ENCODE measurements at places on chromosomes 5 and 9.

- no peak overlapping the region for H3K27ac ChIP-seq
- no peaks in the 10 kb centered on the region for H3K27me3 ChIP-seq
- H3K36me3 ChIP-seq, result no peaks in the 10 kb centered on the region
- no peaks in the 10 kb centered on the region for H3K4me1 ChIP-seq
- no peak overlapping the region for H3K4me3 ChIP-seq
These were observed 10.7 kb downstream of the DIRAS2 start for GRCh38 chr9:90631964-90632363.

DNA sequence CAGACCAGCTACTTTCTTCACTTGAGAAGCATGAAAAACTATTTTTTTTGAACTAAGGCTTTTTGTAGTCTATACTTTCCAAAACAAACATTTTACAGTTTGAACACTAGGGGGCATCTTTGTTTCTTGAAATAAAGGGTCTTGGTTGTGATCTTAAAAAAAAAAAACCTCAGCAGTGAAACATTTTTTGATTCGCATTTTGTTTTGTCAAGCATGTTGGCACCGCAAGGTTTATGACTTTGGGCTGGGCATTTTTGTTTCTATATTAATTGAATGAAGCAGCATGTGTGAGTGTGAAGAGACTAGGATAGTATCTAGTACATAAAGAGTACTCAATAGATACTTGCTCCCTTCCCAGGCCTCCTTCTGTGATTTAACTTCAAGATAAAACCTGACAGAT lies 31.6 kb upstream of the ACOT12 start:
- H3K36me3 ChIP-seq, result peaks cover 3% of the 10 kb centered on the region
- no peak overlapping the region for H3K27ac ChIP-seq
- no peak for DNase-seq
- H3K27me3 ChIP-seq, result no peaks in the 10 kb centered on the region

DNA sequence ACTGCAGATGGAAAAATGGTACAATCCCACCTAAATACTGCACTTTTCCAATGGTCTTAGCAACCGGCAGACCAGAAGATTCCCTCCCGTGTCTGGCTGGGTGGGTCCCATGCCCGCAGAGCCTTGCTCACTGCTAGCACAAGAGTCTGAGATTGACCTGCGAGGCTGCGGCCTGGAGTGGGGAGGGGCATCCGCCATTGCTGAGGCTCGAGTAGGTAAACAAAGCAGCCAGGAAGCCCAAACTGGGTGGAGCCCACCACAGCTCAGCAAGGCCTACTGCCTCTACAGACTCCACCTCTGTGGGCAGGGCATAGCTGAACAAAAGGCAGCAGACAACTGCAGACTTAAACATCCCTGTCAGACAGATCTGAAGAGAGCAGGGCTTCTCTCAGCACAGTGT lies 221.6 kb upstream of the CTNND2 start:
- H3K4me1 ChIP-seq, result no peaks in the 10 kb centered on the region
- no peaks in the 10 kb centered on the region for H3K36me3 ChIP-seq
- no peaks in the 10 kb centered on the region for H3K27me3 ChIP-seq
- no peak overlapping the region for H3K4me3 ChIP-seq
- DNase-seq, result no peak

GRCh38 chr5:153236319-153236718 lies 254.2 kb upstream of the GRIA1 start:
- no peaks in the 10 kb centered on the region for H3K4me1 ChIP-seq
- no peak for DNase-seq
- H3K4me3 ChIP-seq, result no peak overlapping the region
- H3K27ac ChIP-seq, result no peak overlapping the region
- no peaks in the 10 kb centered on the region for H3K27me3 ChIP-seq
- H3K36me3 ChIP-seq, result no peaks in the 10 kb centered on the region

- no peaks in the 10 kb centered on the region for H3K27me3 ChIP-seq
- no peak overlapping the region for H3K4me3 ChIP-seq
- H3K27ac ChIP-seq, result no peak overlapping the region
These were observed 159.9 kb upstream of the RAI14 start for GRCh38 chr5:34496260-34496691.

GRCh38 chr9:96720435-96720834 lies 57.5 kb downstream of the ZNF510 start:
- no peak overlapping the region for H3K27ac ChIP-seq
- DNase-seq, result no peak
- H3K36me3 ChIP-seq, result no peaks in the 10 kb centered on the region
- H3K27me3 ChIP-seq, result peaks cover 26% of the 10 kb centered on the region
- no peaks in the 10 kb centered on the region for H3K4me1 ChIP-seq
- no peak overlapping the region for H3K4me3 ChIP-seq

DNA sequence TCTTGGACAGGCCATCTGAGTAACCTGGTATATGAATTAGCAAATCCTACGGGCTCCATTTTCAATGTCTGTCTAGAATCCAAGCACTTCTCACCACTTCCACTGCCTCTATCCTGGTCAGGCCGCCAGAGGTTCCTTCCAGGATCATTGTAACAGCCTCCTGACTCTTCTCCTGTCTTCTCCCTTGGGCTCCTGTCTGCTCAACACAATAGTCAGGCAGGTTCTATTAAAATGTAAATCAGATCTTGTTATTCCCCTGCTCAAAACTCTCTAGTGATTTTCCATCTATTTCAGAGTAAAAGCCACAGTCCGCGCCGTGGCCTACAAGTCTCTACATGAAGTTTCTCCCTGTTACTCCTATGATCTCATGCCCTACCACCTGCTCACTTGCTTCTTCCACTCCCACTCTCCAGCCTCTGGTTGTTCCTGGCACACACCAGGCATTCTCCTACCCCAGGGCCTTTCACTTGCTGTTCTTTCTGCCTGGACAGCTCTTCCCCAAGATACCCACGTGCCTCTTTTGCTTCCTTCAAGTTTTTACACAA lies 21.7 kb downstream of the ZNF366 start:
- H3K27me3 ChIP-seq, result peaks cover 10% of the 10 kb centered on the region
- no peaks in the 10 kb centered on the region for H3K4me1 ChIP-seq
- H3K36me3 ChIP-seq, result no peaks in the 10 kb centered on the region
- no peak overlapping the region for H3K4me3 ChIP-seq
- no peak overlapping the region for H3K27ac ChIP-seq

DNA sequence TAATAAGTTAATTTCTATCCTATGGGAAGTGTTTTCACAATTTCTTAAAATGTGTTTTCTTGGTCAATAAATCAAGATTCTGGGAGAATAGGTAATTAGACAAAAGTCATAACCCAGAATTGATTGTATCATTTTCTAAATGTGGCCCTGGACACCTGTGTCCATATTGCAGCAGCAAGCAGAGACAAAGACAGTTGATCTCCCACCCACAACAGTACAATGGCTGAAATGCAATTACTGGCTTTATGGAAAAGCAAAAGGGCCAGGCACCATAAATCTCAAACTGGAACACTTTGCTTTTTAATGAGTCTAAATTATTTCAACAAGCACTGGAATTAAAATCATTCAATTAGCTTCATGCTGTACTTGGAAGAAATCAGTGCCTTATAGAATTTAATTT lies 157.2 kb downstream of the ESM1 start:
- H3K27me3 ChIP-seq, result peaks cover 55% of the 10 kb centered on the region
- no peak overlapping the region for H3K4me3 ChIP-seq
- DNase-seq, result no peak
- H3K36me3 ChIP-seq, result no peaks in the 10 kb centered on the region
- peaks cover 2% of the 10 kb centered on the region for H3K4me1 ChIP-seq

- peak overlapping the region; percentile 63 for H3K27ac ChIP-seq
- peak overlapping the region; percentile 61 for H3K4me3 ChIP-seq
- H3K27me3 ChIP-seq, result no peaks in the 10 kb centered on the region
- H3K36me3 ChIP-seq, result peaks cover 88% of the 10 kb centered on the region
These were observed 18.7 kb upstream of the CYFIP2 start for GRCh38 chr5:157247267-157247666.

GRCh38 chr5:9869616-9870288 lies 239.6 kb upstream of the TAS2R1 start:
- H3K4me1 ChIP-seq, result no peaks in the 10 kb centered on the region
- H3K4me3 ChIP-seq, result no peak overlapping the region
- no peaks in the 10 kb centered on the region for H3K27me3 ChIP-seq
- H3K27ac ChIP-seq, result no peak overlapping the region
- DNase-seq, result no peak
- no peaks in the 10 kb centered on the region for H3K36me3 ChIP-seq

DNA sequence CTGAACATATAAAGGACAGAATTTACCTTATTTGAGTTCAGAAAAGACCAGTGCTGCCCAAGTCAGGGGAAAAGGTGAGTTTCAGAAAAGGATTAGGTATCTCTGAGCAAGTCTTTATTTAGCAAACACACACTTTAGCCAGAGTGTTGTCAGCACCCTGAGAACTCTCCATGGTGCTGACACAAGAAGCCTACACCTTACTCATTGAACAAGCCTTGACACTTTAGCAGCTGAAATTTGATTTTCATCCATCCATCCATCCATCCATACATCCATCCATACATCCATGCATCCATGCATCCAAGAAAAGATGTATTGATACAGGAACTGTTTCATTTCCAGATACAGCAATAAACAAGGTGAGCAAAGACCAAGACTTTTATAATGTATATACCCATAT lies 311.2 kb downstream of the TRIM32 start:
- H3K4me3 ChIP-seq, result no peak overlapping the region
- H3K4me1 ChIP-seq, result no peaks in the 10 kb centered on the region
- no peaks in the 10 kb centered on the region for H3K27me3 ChIP-seq
- no peak for DNase-seq
- H3K36me3 ChIP-seq, result no peaks in the 10 kb centered on the region

DNA sequence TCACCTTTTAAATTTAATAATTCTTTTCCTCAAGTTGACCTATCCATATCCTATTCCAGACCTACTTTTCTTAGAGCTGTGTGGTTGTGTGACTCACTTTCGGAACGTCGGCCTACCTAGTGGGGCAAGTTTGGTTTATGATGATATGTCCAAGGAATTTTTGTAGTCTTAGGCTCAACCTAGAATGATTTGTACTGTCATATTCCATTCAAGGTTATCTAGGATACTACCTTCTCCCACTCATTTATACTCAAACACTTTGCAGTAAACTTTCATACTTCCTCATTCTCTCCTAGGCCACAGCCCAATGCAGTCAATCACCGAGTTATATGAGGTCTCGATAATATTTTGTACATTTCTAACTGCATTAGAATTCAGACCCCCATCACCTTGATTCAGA lies 61.9 kb downstream of the PIK3R1 start:
- H3K4me1 ChIP-seq, result peaks cover 71% of the 10 kb centered on the region

- H3K36me3 ChIP-seq, result peaks cover 21% of the 10 kb centered on the region
- peaks cover 26% of the 10 kb centered on the region for H3K4me1 ChIP-seq
- no peaks in the 10 kb centered on the region for H3K27me3 ChIP-seq
- H3K4me3 ChIP-seq, result peak overlapping the region; percentile 66
- peak overlapping the region; percentile 81 for H3K27ac ChIP-seq
These were observed 21.2 kb downstream of the FAXDC2 start for GRCh38 chr5:154829181-154829588.

DNA sequence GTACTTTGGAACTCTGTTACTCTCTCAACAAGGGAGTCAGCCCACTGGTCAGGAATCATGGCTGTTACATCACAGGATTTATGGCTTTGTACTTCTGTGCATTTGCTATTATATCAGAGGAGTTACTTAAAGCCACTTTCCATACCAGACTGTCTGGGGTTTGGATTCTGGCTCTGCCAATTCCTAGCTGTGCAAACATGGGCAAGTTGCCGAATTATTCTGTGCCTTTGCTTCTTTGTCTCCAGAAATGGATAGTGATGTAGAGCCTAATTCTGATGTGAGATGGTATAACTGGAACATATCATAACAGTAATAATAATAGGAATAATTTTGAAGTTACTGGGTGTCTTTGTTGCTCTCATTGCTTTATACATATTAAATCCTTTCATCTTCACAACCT lies 1047.3 kb upstream of the SEMA6A start:
- H3K27ac ChIP-seq, result no peak overlapping the region
- H3K4me1 ChIP-seq, result no peaks in the 10 kb centered on the region
- H3K36me3 ChIP-seq, result no peaks in the 10 kb centered on the region
- no peaks in the 10 kb centered on the region for H3K27me3 ChIP-seq

GRCh38 chr5:362978-363765 lies 41.7 kb downstream of the AHRR start:
- H3K27ac ChIP-seq, result no peak overlapping the region
- H3K4me3 ChIP-seq, result no peak overlapping the region
- DNase-seq, result no peak
- H3K36me3 ChIP-seq, result peaks cover 69% of the 10 kb centered on the region

DNA sequence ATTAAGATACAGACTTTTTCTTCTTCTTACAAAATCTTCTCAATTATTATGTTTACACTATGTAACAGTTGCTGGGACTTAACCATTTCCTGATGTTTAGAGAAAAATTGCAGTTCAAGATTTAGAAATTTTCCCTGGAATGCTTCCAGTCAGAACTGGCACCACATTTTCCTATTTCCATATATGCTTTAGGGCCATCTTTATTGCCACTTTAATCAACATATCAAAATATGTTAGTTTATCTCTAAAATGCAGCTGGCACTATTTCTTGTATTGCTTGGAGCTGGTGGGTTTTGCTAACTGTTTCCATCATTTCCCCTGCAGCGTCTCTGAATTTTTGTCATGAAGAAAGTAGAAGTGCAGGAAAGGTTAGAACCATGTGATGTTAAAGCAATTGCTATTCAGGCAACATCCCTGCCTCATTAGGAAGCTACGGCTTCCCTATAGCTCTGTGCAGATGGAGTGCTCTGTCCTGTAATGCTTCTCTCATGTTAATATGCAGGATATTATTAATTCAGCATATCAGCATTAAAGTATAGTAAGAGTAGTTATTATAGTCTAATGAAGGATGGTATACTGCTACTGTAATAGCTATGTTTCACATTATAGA lies 269.1 kb downstream of the MTRR start:
- no peak overlapping the region for H3K27ac ChIP-seq
- no peak overlapping the region for H3K4me3 ChIP-seq
- H3K36me3 ChIP-seq, result no peaks in the 10 kb centered on the region
- no peaks in the 10 kb centered on the region for H3K27me3 ChIP-seq
- H3K4me1 ChIP-seq, result no peaks in the 10 kb centered on the region

DNA sequence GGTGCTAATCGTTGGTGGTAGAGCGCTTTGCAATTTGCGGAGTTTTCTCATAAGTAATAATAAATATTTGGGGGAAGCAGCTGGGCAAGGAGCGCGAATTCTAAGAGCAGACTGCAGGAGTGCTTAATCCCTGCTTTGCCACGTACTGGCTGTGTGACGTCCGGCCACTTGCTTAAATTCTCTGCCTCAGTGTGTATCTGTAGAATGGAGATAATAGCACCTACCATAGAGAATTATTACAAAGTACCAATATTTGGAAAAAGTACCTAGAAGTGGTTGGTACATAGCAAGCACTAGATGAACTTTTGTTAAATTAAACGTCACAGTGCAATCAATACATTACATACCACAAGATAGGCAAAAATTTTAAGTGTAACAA lies 598 bp upstream of the TMED7 start:
- peaks cover 7% of the 10 kb centered on the region for H3K27me3 ChIP-seq
- DNase-seq, result no peak
- peak overlapping the region; percentile 96 for H3K27ac ChIP-seq
- H3K4me1 ChIP-seq, result peaks cover 16% of the 10 kb centered on the region

DNA sequence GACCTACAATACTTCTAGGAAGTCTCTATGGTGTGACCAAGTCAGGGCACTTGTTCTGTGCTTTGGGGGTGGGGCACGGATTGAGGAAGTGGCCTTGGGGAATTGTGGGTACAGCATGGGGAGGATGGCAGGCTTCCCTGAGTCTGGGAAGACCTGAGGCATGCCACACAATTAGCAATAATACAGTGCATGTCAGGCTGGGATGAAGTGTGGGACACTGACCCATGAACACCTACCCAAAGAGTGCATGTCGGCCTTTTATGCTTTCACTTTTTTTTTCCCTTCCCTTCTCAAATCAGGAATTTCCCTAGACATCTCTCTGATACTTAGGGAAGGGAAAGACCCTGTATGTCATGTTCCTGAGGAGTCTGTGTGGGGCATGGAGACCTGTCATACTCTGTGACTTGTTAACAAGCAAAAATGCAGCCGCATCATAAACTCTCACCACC lies 146.4 kb downstream of the PALM2AKAP2 start:
- no peaks in the 10 kb centered on the region for H3K27me3 ChIP-seq
- H3K27ac ChIP-seq, result no peak overlapping the region
- H3K4me3 ChIP-seq, result no peak overlapping the region
